ENCODE measurements at places on chromosomes 5 and 9. TPM values are rescaled to one million over a fixed set of nuclear protein-coding genes. Genes with fewer than 3 reads are reported as not detected.
A peak's percentile ranks its signal among the peaks of the same experiment; 100 is the strongest.

The MAP1B gene
- 22.4 TPM for polyA plus RNA-seq

The AGXT2 gene
- not detected for polyA plus RNA-seq

The THBS4 gene
- polyA plus RNA-seq, result 13.5 TPM

The COL5A1 gene
- 160 TPM for polyA plus RNA-seq

DNA sequence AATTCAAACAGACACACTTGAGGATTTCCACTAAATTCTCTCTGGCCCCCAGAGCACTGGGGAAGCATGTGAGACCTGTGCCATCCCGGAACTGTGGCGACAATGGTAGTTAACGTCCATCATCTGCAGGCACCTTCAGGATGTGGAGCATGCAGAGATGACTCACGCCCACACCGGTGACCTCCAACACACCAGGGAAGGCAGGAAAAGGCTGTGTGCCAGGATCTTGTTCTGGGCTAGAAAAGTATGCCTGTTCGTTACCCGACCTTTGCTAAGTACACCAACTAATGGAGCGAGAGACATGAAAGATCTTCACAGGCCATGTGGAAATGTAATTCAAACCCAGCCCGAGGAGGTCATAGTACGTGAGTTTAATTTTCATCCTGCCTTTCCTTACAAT is 208.8 kb downstream of the MELK start:
- no peak for DNase-seq

DNA sequence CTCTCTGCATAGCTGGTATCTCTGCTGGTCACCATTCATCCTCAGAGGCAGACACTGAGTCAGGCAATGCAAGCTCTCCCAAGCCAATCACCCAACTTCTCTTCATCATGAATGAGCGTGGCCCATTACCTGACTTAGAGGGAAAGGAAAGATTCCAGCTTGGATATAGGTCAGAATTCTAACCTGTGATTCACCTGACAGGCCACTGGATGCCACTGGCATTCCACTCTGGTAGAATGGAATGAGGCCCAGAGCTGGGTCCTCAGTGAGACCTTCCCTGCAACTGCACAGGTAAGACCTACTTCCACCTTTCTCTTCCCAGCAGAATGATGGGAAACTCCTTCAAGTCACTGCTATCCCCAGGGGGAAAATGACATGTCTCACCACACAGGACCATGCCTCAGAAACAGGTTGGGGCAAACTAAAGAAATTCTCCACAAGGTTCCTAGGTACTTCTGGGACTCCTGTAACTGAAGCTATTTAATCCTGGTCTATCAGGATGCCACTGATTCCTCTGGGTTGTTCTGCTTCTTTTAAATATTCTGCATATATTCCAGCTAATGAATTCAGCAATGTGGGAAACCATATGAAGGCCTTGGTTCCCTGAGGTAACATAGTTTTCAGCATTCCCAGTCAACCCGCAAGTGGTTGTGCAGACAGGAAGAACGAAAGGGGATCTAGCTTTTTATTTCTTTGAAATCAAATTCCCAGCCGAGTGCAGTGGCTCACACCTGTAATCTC is 62.0 kb downstream of the SUSD1 start:
- no peak for DNase-seq

- DNase-seq, result no peak
Measured at GRCh38 chr5:80921026-80921425, 39.1 kb upstream of the RASGRF2 start.

- DNase-seq, result peak; percentile 55
Measured at GRCh38 chr9:22446950-22447617, 460 bp downstream of the DMRTA1 start.

DNA sequence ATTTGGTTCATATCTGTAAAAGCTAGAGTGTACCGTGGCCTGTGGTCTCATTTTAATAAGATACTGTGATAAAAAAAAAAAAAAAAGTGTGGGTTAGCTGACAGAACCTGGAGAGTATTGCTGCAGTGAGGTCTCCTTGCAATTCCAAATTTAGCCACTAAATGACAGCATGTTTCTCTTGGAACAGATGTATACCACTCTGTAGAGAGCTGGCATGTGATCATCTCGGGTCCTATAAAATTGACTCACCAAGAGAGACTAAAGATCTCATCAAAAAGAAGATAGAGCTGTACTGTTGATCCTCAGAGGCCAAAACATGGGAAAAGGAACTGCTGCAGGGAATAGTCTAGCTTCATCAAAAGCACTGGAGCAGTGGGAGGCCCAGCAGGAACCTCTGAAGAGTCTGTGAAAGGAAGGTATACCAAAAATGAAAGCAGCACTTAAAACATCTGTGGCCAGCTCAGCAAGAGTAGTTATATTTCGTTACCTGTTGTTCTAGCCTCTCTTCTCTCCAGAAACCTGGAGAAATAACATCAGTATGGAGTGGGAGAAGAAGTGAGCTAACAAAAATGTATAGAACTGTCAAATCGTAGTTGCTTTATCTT is 826.8 kb downstream of the EFNA5 start:
- no peak for DNase-seq

- no peak for DNase-seq
Measured at GRCh38 chr5:110561510-110561909, 165.0 kb downstream of the TMEM232 start.

DNA sequence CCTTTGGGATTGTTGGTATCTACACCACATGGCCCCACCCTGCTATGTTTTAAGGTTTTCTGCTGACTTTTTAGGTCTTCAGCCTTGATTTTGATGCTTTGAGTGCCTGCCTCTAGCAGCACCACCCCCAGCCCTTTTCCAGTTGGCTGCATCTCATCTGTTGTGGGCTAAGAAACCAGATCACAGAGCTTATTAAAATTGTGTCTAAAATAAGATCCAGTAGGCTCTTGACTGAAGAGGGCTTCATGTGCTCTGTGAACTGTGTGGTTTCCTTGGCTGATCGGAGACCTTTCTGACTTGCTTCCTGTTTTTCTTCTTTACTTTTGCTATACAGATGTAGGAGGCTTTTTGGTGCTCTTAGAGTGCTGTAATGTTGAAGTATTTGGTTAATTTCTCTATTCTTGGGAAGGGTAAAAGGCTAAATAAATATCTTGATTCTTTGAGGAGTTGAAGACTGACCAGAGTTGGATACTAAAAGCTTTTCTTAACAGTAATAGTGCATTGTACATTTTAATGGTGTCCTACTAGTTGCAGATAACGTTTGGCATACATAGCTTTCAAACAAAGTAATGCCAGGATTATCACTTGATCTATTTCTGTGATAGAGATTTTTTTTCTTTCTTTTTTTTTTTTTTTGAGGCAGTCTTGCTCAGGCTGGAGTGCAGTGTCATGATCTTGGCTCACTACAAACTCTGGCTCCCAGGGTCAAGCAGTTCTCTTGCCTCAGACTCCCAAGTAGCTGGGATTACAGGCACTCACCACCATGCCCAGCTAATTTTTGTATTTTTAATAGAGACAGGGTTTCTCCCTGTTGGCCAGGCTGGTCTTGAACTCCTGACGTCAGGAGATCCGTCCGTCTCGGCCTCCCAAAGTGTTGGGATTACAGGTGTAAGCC is 4.5 kb downstream of the UBE2D2 start:
- no peak for DNase-seq
